T-helper 17 cell (primary cell): ENCODE measurements at places on chromosomes 12 and 14. TPM values are rescaled to one million over a fixed set of nuclear protein-coding genes. Genes with fewer than 3 reads are reported as not detected.

The HECTD4 gene
- 60.9 TPM for total RNA-seq

The FAM90A1 gene
- not detected for total RNA-seq

GRCh38 chr12:93366422-93366821, 11.3 kb upstream of the NUDT4 start:
- no peaks in the 10 kb centered on the region for H3K27me3 ChIP-seq
- no peak overlapping the region for H3K4me3 ChIP-seq
- H3K36me3 ChIP-seq: no peaks in the 10 kb centered on the region
- DNase-seq: no peak
- H3K27ac ChIP-seq: no peak overlapping the region

- no peaks in the 10 kb centered on the region for H3K27me3 ChIP-seq
- H3K4me3 ChIP-seq: no peak overlapping the region
- H3K27ac ChIP-seq: no peak overlapping the region
- DNase-seq: no peak
These were observed 66.1 kb downstream of the ABCD2 start for GRCh38 chr12:39553476-39553875.

GRCh38 chr12:91250273-91250665, 67.7 kb upstream of the DCN start:
- H3K4me1 ChIP-seq: no peaks in the 10 kb centered on the region
- H3K27ac ChIP-seq: no peak overlapping the region
- H3K4me3 ChIP-seq: no peak overlapping the region
- H3K27me3 ChIP-seq: peaks cover 26% of the 10 kb centered on the region
- H3K36me3 ChIP-seq: no peaks in the 10 kb centered on the region

GRCh38 chr12:28239918-28240317, 49.7 kb downstream of the CCDC91 start:
- no peaks in the 10 kb centered on the region for H3K27me3 ChIP-seq
- H3K4me1 ChIP-seq: peaks cover 6% of the 10 kb centered on the region
- H3K27ac ChIP-seq: no peak overlapping the region
- no peaks in the 10 kb centered on the region for H3K36me3 ChIP-seq

GRCh38 chr12:1791104-1791841, 29.1 kb upstream of the LRTM2 start:
- H3K36me3 ChIP-seq: no peaks in the 10 kb centered on the region
- peak overlapping the region; percentile 68 for H3K27ac ChIP-seq
- no peaks in the 10 kb centered on the region for H3K27me3 ChIP-seq

GRCh38 chr14:75283833-75284563, 5.4 kb downstream of the FOS start:
- DNase-seq: no peak
- peaks cover 25% of the 10 kb centered on the region for H3K27me3 ChIP-seq
- H3K4me1 ChIP-seq: peaks cover 33% of the 10 kb centered on the region
- peaks cover 19% of the 10 kb centered on the region for H3K36me3 ChIP-seq

GRCh38 chr14:58291646-58292045, 6.7 kb upstream of the ARID4A start:
- peaks cover 13% of the 10 kb centered on the region for H3K36me3 ChIP-seq
- no peak overlapping the region for H3K27ac ChIP-seq
- H3K27me3 ChIP-seq: no peaks in the 10 kb centered on the region
